Right renal cortex interstitium (tissue), 3 donors: ENCODE measurements at places on chromosomes 11 and 22.

- DNase-seq, result no peak
These were observed 9.7 kb downstream of the MS4A12 start for GRCh38 chr11:60502221-60502775.

GRCh38 chr11:64849598-64850356, 5.3 kb upstream of the CDC42BPG start:
- DNase-seq, result no peak

DNA sequence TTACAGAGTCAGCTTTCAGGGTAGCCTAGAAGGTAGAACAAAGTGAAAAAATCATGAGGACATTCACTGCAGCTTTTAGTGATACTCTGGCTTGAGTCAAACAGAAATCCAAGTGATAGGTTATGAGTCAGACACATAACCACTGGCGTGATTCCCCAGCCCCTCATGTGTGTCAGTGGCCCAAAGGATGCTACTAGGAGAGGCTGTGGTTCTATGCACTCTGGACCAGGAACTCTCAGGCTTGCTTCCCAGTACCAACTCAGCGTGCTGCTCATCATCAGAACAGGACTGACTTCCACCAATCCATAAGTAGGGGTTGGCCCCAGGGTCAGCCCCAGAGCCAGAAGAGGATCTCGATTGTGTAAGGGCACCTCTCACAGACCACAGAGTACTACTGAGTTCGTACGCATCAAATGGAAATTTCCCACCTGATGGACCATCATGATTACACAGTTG, 116.8 kb downstream of the MED15 start:
- DNase-seq, result no peak

DNA sequence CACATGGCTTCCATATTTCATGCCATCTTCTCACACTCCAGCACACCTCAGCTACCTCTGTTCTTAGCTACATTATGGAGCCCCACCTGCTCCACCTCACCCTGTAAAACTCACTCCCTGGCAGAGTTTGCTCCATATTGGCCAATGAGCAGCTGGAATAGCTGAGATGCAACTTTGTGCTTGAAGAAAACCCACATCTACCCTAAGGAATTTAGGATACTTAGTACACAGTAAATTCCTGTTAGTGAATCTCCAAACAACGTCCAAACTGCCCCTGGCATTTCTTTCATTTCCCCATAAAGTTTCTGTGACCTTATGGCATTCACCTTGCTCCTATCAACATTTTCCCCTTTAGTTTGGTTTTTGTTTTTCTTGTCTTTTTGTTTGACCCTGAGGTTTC, 2.2 kb upstream of the VWCE start:
- no peak for DNase-seq

DNA sequence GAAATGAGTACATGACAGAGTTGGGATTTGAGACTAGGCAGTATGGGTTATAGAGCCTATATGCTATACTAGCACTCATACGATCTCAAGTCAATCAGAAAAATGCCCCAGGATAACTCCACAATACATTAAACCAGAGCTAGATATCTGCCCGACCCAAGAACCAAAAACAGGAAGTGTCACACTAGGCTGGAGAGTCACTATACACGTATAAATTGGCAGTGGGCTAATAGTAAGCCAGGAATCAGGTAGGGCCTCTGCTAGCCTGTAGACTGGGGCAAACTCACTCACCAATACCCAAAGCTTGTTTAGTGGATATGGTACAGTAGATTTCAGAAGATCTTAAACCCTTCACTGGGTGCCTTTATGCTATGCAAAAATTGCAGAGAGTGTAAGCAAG, 16.2 kb upstream of the EIF4G2 start:
- DNase-seq, result no peak

DNA sequence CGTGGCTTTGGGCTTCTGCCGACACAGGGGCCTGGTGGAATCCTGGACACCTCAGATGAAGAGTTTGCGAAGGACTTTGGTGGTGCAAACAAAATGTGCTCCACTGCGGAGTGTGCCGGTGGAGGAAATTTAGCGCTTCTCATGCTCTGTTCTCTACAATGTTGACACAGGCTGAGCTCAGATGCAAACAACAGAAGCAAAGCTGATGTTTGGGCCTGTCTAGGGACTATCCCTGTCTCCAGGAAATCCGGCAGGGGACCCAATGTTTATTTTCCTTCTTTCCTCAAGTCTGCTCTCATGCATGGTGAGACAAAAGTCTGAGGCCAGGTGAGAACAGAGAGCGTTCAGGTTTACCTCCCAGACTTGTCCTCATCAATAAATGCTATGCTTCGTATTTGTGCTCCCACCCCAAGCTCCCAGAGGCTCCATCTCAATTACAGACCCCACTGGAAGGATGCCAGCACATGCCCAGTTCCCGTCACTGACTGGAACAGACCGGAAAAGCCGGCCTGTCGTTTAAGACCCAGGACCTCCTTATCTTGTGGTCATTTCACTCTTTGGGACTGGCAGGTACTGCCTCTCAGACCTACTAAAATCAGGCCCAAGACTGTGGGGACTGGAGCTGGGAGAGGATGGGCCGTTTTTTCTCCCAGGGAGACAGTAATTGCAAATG, 105.7 kb upstream of the B3GAT1 start:
- no peak for DNase-seq
